CD4-positive, alpha-beta T cell (primary cell): ENCODE measurements at places on chromosomes 6 and 20. TPM values are rescaled to one million over a fixed set of nuclear protein-coding genes. Genes with fewer than 3 reads are reported as not detected.
A peak's percentile ranks its signal among the peaks of the same experiment; 100 is the strongest.

- no peak for DNase-seq
- H3K36me3 ChIP-seq: no peaks in the 10 kb centered on the region
- peak overlapping the region; percentile 12 for H3K27ac ChIP-seq
- H3K4me1 ChIP-seq: peaks cover 19% of the 10 kb centered on the region
- H3K4me3 ChIP-seq: peak overlapping the region; percentile 13
Observed at GRCh38 chr6:106194949-106195921, 109.1 kb downstream of the PRDM1 start.

DNA sequence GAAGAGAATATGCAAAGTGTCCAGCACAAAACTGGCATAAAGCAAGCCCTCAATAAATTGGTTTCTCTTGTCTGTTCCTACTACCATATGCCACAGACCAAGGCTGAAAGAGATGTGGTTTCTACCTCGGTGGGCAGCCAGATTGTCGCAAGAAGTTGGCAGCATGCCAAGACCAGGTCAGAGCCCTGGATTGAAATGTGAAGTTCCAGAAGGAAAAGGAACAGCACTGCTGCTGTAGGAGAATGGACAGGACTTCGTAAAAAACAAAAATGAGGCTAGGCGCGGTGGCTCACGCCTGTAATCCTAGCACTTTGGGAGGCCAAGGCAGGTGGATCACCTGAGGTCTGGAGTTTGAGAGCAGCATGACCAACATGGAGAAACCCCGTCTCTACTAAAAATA, 22.1 kb downstream of the MRPL14 start:
- no peak overlapping the region for H3K4me3 ChIP-seq
- no peaks in the 10 kb centered on the region for H3K27me3 ChIP-seq
- peaks cover 31% of the 10 kb centered on the region for H3K36me3 ChIP-seq
- no peak overlapping the region for H3K27ac ChIP-seq
- no peak for DNase-seq
- no peaks in the 10 kb centered on the region for H3K4me1 ChIP-seq

DNA sequence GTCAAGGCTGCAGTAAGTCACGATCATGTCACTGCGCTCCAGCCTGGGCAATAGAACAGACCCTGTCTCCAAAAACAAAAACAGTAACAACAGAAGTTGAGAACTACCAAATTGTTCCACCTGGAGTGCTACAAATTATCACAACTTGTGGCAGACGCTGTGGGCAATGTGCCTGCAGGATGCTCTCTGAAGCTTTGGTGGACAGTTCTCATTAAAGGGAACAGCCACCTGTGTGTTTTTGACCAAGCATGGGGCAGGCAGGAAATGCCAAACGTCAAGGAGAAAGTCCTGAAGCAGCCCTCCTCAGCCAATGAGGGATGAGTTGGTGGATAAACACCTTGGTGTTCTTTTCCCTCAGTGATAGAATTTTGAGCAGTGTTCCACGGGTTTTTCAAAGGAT, 15.8 kb downstream of the COX4I2 start:
- DNase-seq: no peak
- no peaks in the 10 kb centered on the region for H3K36me3 ChIP-seq
- H3K27ac ChIP-seq: no peak overlapping the region

DNA sequence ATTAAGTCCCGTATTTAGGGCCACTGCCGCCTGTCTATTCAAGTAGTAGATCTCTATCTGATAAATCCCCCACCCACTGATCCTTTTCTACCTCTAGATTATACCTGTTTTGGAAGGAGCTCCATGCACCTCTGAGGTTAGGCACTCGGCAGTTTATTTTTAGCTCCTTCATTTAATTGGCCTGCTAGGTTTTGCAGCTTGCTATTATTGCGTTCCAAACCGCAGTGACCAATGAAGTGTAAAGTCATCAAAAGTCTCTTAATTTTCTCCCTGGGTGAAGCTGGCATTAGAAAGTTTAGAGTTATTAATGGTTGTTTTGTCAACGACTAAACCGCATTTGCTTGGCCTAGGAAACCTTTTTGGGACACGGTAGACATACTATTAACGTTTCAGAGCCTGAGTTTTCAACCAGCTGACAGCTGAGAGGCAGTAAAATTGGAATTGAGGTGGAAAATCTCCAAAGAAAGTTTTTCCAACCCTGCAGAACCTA, 60.0 kb downstream of the RFPL4B start:
- H3K36me3 ChIP-seq: no peaks in the 10 kb centered on the region
- DNase-seq: no peak
- no peaks in the 10 kb centered on the region for H3K27me3 ChIP-seq
- no peaks in the 10 kb centered on the region for H3K4me1 ChIP-seq
- no peak overlapping the region for H3K27ac ChIP-seq

DNA sequence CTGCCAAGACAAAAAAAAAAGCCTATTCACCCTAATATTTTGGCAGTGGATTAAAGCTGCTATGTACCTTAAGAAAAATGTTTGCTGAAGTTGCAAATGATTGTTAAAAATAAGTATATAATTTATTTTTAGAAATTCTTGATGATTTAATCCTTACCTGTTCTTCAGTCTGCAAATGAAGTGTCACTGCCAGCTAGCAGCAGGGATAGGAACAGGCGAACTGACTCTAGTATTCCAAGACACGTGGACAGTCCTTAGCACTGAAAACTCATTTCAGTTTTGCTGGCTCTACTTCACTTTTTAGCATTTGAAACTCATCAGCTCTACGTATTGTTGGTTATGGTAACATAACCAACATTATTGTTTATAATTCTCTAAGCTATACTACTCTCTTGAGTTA, 204.4 kb upstream of the ID4 start:
- DNase-seq: no peak
- no peaks in the 10 kb centered on the region for H3K36me3 ChIP-seq
- no peak overlapping the region for H3K27ac ChIP-seq
- H3K4me1 ChIP-seq: no peaks in the 10 kb centered on the region
- H3K27me3 ChIP-seq: no peaks in the 10 kb centered on the region

DNA sequence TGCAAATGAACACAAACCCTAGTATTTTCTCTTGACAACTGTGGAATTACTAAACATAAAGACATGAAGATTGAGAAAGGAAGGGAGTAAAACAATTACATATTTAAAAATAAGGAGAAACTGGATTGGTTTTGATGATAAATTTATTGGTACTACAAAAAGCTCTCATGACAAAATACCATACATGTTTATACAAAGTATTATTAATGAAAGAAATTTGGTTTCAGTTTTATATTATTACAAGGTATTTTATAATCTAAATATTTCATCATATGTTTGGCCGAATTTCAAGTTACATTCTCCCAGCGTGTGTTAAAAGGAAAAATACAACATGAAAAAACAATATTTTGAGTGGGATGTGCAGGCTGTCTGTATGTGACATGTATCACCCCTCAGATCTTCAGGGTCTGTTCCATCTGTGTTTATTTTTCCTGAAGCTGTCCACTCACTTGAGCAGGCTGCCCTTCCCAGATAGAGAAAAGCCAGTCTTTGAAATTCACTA, 568.4 kb downstream of the NKAIN2 start:
- H3K27me3 ChIP-seq: no peaks in the 10 kb centered on the region
- no peak for DNase-seq
- H3K4me1 ChIP-seq: no peaks in the 10 kb centered on the region
- no peaks in the 10 kb centered on the region for H3K36me3 ChIP-seq
- H3K27ac ChIP-seq: no peak overlapping the region

MOXD1 gene
- total RNA-seq: not detected

GRCh38 chr20:60378620-60379019, 420.4 kb downstream of the CDH26 start:
- no peaks in the 10 kb centered on the region for H3K27me3 ChIP-seq
- no peak overlapping the region for H3K4me3 ChIP-seq
- no peak for DNase-seq
- H3K4me1 ChIP-seq: no peaks in the 10 kb centered on the region

- no peak overlapping the region for H3K27ac ChIP-seq
- H3K27me3 ChIP-seq: no peaks in the 10 kb centered on the region
- no peak overlapping the region for H3K4me3 ChIP-seq
- H3K4me1 ChIP-seq: no peaks in the 10 kb centered on the region
- DNase-seq: no peak
- peaks cover 5% of the 10 kb centered on the region for H3K36me3 ChIP-seq
Observed at GRCh38 chr6:121157906-121158305, 176.4 kb downstream of the TBC1D32 start.

GRCh38 chr6:135672256-135672655, 174.7 kb upstream of the AHI1 start:
- H3K4me1 ChIP-seq: no peaks in the 10 kb centered on the region
- no peaks in the 10 kb centered on the region for H3K36me3 ChIP-seq
- no peaks in the 10 kb centered on the region for H3K27me3 ChIP-seq
- no peak overlapping the region for H3K4me3 ChIP-seq
- DNase-seq: no peak
- no peak overlapping the region for H3K27ac ChIP-seq

- H3K27ac ChIP-seq: no peak overlapping the region
- peaks cover 3% of the 10 kb centered on the region for H3K27me3 ChIP-seq
- no peaks in the 10 kb centered on the region for H3K4me1 ChIP-seq
- no peaks in the 10 kb centered on the region for H3K36me3 ChIP-seq
Observed at GRCh38 chr6:43758617-43759050, 11.4 kb upstream of the VEGFA start.

GRCh38 chr20:53494753-53495152, 98.9 kb downstream of the ZNF217 start:
- DNase-seq: no peak
- H3K36me3 ChIP-seq: no peaks in the 10 kb centered on the region
- no peak overlapping the region for H3K27ac ChIP-seq

DNA sequence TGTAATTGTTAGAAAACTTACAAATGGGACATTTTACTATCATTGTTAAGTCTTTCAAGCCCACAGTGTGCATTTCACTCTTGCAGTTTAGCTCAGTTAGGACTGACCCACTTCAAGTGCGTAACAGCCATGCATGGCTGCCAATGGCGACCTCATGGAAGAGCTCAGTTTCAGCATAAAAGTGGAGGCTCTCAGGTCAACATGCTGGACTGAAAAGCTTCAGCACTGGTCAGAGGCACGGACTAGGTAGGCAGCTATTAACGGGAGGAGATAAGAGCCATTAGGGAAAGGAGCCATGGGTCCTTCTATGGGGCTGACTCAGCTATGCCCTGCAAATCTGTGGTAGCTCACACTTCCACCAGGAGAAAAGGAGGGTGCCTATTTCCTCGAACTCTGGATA, 101.8 kb downstream of the TTLL2 start:
- H3K36me3 ChIP-seq: no peaks in the 10 kb centered on the region
- DNase-seq: no peak
- H3K27me3 ChIP-seq: no peaks in the 10 kb centered on the region
- H3K4me3 ChIP-seq: no peak overlapping the region

TLDC2 gene
- not detected for total RNA-seq

DNA sequence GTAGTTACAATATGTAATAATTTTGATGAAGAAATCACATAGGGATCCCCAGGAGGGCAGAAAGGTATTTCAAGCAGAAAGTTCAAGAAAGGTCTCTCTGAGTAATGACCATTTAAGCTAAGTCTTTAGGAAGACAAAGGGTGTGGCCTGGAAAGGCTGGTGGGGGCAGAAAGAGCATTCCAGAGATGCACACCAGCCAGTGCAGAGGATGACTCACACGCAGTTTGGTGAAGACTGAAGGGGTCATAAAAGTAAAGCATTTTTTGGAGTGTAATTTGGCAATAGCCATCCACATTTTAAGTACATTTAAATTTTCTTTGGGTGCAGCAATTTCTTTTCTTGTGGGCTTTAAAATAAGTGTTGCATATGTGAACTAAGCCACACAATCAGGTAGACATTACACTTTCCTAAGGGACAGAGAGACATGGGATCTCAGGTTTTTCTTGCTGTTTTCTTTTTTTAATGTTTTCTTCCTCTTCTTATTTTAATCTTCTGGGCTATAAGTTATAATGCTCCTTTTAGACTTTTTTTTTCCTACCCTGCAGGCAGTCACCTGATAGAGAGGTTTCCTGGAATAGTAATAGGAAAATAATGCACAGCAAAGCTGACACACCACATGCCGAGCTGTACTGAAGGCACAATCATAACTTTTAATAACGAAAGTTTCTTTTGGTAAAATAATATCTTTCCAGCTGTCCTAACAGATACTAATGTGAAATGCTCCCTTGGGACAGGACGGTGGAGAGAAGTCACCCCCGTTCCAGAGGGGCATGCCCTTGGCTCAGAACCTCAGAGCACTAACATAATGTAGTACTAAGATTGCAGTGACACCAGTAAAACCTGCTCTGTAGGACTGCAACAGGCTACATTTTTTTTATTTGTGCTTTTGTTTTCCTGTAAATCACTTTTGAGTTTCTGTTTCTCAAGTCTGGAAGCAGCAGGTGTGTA, 49.6 kb upstream of the PTPRK start:
- no peak overlapping the region for H3K4me3 ChIP-seq
- no peak overlapping the region for H3K27ac ChIP-seq
- H3K36me3 ChIP-seq: no peaks in the 10 kb centered on the region
- H3K27me3 ChIP-seq: no peaks in the 10 kb centered on the region

- H3K36me3 ChIP-seq: no peaks in the 10 kb centered on the region
- peak; percentile 52 for DNase-seq
- H3K27ac ChIP-seq: no peak overlapping the region
- H3K4me3 ChIP-seq: no peak overlapping the region
- H3K27me3 ChIP-seq: peaks cover 19% of the 10 kb centered on the region
Observed at GRCh38 chr20:46204594-46205186, 86.6 kb downstream of the CD40 start.

- H3K27ac ChIP-seq: no peak overlapping the region
- no peak overlapping the region for H3K4me3 ChIP-seq
- no peaks in the 10 kb centered on the region for H3K4me1 ChIP-seq
- H3K27me3 ChIP-seq: no peaks in the 10 kb centered on the region
- peaks cover 19% of the 10 kb centered on the region for H3K36me3 ChIP-seq
Observed at GRCh38 chr6:147262946-147263345, 58.7 kb downstream of the STXBP5 start.
